RWPE2 (cell line): ENCODE measurements at places on chromosomes 3 and 15.

GRCh38 chr3:139101396-139101795 lies 56.7 kb upstream of the PRR23C start:
- H3K27me3 ChIP-seq = no peaks in the 10 kb centered on the region
- no peaks in the 10 kb centered on the region for H3K36me3 ChIP-seq
- no peak overlapping the region for H3K27ac ChIP-seq
- no peak overlapping the region for H3K4me3 ChIP-seq

DNA sequence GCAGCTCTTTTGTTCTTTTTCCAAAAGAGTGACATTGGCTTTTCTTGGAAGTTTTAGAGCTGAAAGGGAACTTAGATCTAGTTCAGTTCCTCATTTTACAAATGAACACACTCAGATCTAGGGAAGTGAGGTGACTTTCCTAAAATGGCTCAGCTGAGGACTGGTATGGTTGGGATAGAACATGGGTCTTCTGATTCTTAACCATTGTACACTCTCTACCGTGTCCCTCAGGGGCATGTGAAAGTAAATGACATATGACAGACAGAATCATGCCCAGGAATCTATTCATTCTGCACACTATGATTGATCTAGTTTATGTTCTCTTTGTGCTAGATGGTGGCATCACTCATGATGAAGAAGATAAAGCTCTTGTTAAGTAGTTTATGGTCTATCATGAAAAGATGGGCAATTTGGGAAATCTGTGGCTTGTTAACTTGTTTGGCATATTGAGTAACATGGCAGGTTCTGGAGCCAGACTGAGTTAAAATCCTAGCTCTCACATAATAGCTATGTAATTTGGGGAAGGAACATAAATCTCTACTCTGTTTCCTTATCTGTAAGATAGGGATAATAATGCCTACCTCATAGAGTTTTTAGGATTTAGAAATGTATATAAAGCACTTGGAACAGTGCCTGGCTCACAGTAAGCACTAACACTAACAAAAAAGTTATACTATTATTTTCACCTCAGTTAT lies 30.9 kb downstream of the UBE2E1 start:
- H3K4me1 ChIP-seq = no peaks in the 10 kb centered on the region
- no peak overlapping the region for H3K27ac ChIP-seq
- no peak overlapping the region for H3K4me3 ChIP-seq
- no peaks in the 10 kb centered on the region for H3K36me3 ChIP-seq

- DNase-seq = no peak
- no peaks in the 10 kb centered on the region for H3K4me1 ChIP-seq
- no peak overlapping the region for H3K27ac ChIP-seq
- no peak overlapping the region for H3K4me3 ChIP-seq
Measured at GRCh38 chr3:150936693-150937092, 31.5 kb upstream of the MINDY4B start.

GRCh38 chr3:11624161-11624560 lies 19.6 kb downstream of the VGLL4 start:
- no peaks in the 10 kb centered on the region for H3K27me3 ChIP-seq
- no peak overlapping the region for H3K27ac ChIP-seq
- H3K4me3 ChIP-seq = no peak overlapping the region
- H3K36me3 ChIP-seq = 0 out of 2 replicates have a peak, but pooled peaks cover 3% of the 10 kb centered on the region

DNA sequence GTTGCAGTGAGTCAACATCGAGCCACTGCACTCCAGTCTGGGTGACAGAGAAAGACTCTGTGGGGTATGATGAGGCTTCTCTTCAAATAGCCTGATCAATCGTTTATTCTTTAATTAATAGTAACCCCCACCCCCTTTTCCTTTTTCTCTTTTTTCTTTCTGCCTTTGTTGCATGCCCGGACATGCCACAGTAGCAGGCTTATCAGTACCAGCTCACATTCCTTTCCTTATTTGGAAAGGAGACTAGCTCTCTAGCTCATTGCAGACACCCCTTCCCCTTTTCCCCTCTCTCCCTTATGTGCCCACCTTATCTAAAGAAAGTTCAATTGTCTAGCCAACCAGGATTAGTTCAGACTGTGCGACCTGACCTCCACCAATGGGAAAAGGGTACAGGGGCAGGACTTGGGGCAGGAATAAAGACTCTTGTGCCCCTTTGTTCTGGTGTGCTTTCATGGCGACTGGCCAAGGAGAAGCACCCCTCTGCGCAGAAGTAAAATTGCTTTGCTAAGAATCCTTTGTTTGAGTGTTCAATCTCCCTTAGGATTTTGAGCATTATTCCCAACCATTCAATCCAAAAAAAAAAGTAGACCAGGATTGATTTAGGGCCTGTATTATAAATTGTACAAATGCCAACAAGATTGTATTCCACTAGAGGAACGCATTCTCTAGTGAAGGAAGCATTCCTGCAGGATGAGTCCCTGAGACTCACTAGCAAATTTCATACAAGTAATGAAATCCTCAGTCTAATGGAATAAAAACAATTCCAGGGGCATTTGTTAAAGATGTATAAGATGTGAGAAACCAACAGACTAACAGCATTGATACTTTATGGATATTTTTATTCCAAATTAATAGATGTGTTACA lies 95.8 kb upstream of the SNRPN start:
- H3K4me3 ChIP-seq = no peak overlapping the region
- no peaks in the 10 kb centered on the region for H3K27me3 ChIP-seq
- no peaks in the 10 kb centered on the region for H3K36me3 ChIP-seq
- H3K27ac ChIP-seq = no peak overlapping the region

GRCh38 chr3:143934791-143935190 lies 36.8 kb upstream of the DIPK2A start:
- H3K36me3 ChIP-seq = no peaks in the 10 kb centered on the region
- no peaks in the 10 kb centered on the region for H3K27me3 ChIP-seq
- no peaks in the 10 kb centered on the region for H3K4me1 ChIP-seq
- DNase-seq = no peak

- H3K27me3 ChIP-seq = peaks cover 9% of the 10 kb centered on the region
- H3K36me3 ChIP-seq = no peaks in the 10 kb centered on the region
- H3K4me3 ChIP-seq = no peak overlapping the region
- H3K27ac ChIP-seq = no peak overlapping the region
Measured at GRCh38 chr3:109432833-109433232, 95.5 kb upstream of the DPPA4 start.

DNA sequence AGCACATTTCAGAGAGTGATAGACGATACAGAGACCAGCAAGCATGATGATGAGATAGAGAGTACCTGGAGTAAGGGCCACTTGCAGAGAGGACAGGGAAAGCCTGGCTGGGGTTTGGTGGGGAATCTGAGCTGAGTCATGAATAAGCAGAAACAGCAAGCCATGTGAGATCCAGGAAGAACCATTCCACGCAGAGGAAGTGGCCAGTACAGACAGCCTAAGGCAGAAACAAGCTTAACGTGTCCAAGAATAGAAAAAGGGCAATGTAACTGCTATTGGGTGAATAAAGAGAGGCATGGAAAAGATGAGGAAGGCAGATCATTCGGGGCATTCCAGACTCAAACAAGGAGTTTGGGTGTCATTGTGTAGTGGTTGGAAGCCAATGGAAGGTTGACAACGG lies 816.3 kb upstream of the CFAP20DC start:
- H3K27me3 ChIP-seq = no peaks in the 10 kb centered on the region
- no peak for DNase-seq
- H3K36me3 ChIP-seq = no peaks in the 10 kb centered on the region
- H3K4me1 ChIP-seq = peaks cover 7% of the 10 kb centered on the region

DNA sequence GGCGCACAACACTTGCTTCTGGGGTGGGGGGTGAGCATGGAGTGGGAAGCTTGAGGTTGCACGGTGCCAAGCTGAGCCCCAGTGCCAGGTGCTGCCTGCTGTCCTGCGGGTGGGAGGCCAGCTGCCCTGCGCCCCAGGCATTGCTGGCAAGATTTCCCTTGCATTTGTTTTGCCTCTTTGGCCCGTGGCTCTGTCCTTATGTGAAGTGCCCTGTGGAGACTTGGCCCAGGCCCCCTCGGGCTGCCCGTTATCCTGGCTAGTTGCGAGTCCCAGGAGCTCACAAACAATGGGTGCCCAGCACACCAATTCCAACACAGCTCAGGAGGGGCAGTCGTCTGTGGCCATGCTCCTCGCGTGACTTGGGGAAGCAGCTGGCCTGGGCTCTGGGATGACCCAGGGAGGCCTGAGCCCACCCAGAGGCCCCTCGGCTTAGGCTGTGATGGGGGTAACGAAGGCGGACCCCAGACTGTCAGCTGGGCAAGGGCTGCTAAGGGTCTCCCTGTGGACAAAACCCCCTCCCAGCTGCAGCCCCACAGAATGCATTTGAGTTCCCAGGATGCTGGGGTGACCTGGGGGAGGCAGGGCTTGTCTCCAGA lies 5.9 kb downstream of the C3orf22 start:
- H3K4me3 ChIP-seq = no peak overlapping the region
- no peaks in the 10 kb centered on the region for H3K4me1 ChIP-seq
- no peak for DNase-seq
- H3K36me3 ChIP-seq = no peaks in the 10 kb centered on the region
- H3K27me3 ChIP-seq = no peaks in the 10 kb centered on the region

GRCh38 chr15:61159901-61160300 lies 69.2 kb downstream of the RORA start:
- no peak overlapping the region for H3K4me3 ChIP-seq
- H3K36me3 ChIP-seq = no peaks in the 10 kb centered on the region
- DNase-seq = no peak
- H3K4me1 ChIP-seq = no peaks in the 10 kb centered on the region

- no peak overlapping the region for H3K4me3 ChIP-seq
- H3K27ac ChIP-seq = no peak overlapping the region
- no peak for DNase-seq
- H3K4me1 ChIP-seq = peaks cover 7% of the 10 kb centered on the region
- no peaks in the 10 kb centered on the region for H3K27me3 ChIP-seq
- H3K36me3 ChIP-seq = no peaks in the 10 kb centered on the region
Measured at GRCh38 chr15:67415181-67415580, 105.8 kb upstream of the C15orf61 start.

DNA sequence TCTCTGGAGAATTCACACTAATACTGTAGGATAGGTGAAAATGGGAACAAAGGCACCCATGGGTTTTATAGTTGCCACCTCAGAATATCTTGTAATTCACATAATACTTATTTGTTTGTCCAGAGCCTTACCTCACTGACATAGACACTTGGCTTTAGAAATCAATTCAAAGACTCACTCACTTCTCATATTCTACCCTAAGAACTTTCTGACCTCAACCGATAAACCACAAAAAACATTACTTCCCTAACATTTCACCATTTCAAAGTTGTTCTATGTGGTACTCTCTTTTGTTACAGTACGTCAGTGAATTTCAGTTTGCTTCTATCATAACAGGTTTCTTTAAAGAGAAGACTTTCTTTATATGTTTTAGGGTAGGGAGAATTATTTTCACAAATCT lies 359.3 kb downstream of the IGSF11 start:
- no peaks in the 10 kb centered on the region for H3K27me3 ChIP-seq
- no peaks in the 10 kb centered on the region for H3K4me1 ChIP-seq
- H3K27ac ChIP-seq = no peak overlapping the region
- DNase-seq = no peak
- no peaks in the 10 kb centered on the region for H3K36me3 ChIP-seq

- no peaks in the 10 kb centered on the region for H3K27me3 ChIP-seq
- H3K27ac ChIP-seq = no peak within 1 kb of the TSS
- DNase-seq = no peak
- no peaks in the 10 kb centered on the region for H3K36me3 ChIP-seq
- H3K4me3 ChIP-seq = no peak within 1 kb of the TSS
Measured at GRCh38 chr3:151813799-151814198, at the start of gene AADAC. Gene AADAC (plus strand): TSS chr3:151814116. CDS start chr3:151814163, 47 bp downstream.

GRCh38 chr3:172313671-172314070 lies 134.6 kb downstream of the GHSR start:
- no peaks in the 10 kb centered on the region for H3K27me3 ChIP-seq
- H3K27ac ChIP-seq = peak overlapping the region; percentile 63

GRCh38 chr3:114126461-114126860 lies 52.4 kb downstream of the DRD3 start:
- H3K4me1 ChIP-seq = peaks cover 4% of the 10 kb centered on the region
- H3K36me3 ChIP-seq = no peaks in the 10 kb centered on the region
- no peak overlapping the region for H3K4me3 ChIP-seq
- no peak overlapping the region for H3K27ac ChIP-seq
